ENCODE measurements at places on chromosomes 1 and 21.

- DNase-seq: no peak
Measured at GRCh38 chr1:186662752-186663151, 17.5 kb downstream of the PTGS2 start.

- no peak for DNase-seq
Measured at GRCh38 chr21:46100426-46100825, 2.5 kb downstream of the COL6A2 start.

- peak; percentile 11 for DNase-seq
Measured at GRCh38 chr1:22729912-22730311, 19.3 kb downstream of the EPHB2 start.

- no peak for DNase-seq
Measured at GRCh38 chr1:28163496-28164161, 12.9 kb downstream of the PTAFR start.

GRCh38 chr1:228059634-228060457, 22.7 kb upstream of the ARF1 start:
- peak; percentile 75 for DNase-seq

- DNase-seq: no peak
Measured at GRCh38 chr1:169089776-169090175, 16.7 kb upstream of the ATP1B1 start.

DNA sequence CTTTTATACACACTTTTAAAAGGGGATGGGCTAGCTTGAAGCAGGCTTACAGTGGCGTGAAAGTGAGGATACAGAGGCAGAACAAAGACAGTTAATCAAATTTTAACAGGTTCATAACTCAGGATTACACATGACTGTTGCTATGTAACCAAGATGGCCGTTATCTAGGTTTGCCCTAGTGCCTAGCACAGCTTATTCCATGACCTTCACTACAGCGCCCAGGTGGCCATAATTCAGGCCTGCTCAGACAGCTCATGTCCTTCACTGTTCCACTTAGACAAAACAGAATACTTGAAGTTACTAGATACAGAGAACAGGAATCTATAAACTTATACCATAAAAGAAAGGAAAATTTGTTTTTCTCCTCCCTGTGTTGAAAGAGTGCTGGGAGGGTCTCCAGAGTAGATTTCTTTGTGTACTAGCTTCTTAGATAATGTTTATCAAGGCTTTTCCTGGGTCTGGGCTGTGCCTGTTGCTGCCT, 6.2 kb upstream of the SPRR2F start:
- DNase-seq: no peak

GRCh38 chr1:65765631-65766030, 27.1 kb upstream of the PDE4B start:
- DNase-seq: no peak

DNA sequence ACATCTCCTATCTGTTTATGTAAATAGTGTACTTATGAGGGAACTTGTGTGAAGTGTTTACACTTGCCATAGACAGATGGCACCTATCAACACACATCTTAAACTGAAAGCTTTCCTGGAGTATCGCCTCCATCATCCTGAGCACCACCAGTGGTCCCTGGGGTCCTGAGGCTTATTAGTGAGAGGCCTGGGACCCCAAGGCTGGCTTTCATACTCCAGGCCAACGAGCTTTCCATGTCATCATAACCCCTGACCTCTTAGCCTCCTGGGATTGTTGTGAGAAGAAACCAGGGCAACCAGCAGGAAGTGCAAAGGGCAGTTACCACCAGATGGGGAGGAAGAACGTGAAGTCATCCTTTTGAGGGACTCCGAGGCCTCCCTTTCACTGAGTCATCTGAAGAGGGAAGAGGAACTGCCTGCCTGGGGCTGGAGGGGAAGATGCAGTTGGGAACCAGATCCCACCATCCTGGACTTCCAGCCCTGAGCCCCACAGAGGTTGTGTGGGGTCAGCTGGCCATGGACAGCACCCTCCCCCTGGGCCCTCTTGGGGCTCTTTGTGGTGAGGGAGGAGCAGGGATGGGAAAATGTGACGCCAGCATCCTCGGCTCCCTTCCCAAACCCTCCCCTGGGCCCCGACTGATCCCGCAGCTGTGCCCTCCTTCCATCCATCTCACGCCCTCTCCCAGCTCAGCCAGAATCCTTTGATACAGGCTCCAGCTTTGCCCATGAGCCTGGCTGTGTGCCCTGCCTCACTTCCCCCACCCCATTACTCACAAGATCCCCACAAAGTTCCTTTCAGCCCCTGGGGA, 5.8 kb downstream of the INKA2 start:
- no peak for DNase-seq

Measured in NCI-H2081 (cell line).